ENCODE measurements at places on chromosomes 6 and 20. TPM values are rescaled to one million over a fixed set of nuclear protein-coding genes. Genes with fewer than 3 reads are reported as not detected.

DNA sequence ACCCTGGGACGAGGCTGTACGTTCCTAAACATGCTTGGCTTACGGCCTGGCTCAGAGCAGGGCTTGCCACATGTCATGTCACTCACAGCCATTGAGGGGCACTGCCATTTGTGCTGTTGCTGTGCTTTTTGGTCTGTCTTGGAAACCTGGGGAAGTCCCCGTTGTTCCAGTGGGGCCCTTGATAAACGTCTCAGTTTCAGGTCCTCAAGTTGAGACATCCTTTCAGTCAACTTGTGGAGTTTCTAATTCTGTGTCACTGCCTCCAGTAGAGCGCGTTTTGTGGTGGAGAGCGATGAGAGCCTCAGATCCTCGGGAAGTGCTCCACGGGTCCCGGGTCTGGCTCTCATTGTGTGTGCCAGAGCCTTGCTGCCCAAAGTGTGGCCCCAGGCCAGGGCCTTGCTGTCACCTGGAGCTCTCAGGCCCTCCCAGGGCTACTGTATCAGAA, 43.0 kb upstream of the CCR6 start:
- DNase-seq: no peak

GRCh38 chr6:42748203-42748898, 2.4 kb upstream of the TBCC start:
- DNase-seq: no peak

Gene OPN5
- total RNA-seq: not detected

Gene FAM162B
- total RNA-seq: 0.26 TPM

GRCh38 chr6:98944598-98945081, 3.1 kb downstream of the FBXL4 start:
- peak; percentile 20 for DNase-seq

- peak; percentile 84 for DNase-seq
Observed at GRCh38 chr20:40477805-40478204, 211.2 kb downstream of the MAFB start.

DNA sequence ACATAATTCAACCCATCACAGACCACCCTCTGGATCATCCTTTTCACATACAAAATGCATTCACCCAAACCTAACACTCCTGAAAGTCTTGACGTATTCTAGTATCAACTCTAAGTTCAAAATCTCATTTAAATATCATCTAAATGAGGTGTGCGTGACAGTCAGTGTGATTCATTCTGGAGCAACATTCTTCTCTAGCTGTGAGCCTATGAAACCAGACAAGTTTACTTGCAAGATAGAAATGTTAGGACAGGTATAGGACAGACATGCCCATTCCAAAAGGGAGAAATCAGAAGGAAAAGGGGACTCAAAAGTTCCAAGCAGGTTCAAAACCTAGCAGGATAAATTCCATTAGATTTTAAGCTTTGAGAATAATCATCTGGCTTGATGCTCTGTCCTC, 329.7 kb downstream of the CD83 start:
- no peak for DNase-seq

DNA sequence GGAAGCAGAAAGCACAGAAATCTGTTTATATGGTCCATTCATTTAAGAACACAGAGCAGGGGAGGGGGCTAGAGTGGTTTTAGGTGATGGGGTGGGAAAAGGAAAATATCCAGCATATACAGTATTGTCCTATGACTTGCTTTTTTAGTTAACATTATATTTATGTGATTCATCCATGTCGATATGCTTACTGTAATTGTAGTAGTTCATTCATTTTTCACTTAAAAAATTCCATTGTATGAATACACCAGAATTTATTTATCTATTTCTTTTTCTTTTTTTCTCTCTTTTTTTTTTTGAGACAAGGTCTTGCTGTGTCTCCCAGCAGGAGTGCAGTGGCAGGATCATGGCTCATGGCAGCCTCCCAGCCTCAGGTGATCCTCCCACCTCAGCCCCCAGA, 9.6 kb upstream of the PRIM2 start:
- DNase-seq: no peak

- DNase-seq: peak; percentile 96
Observed at GRCh38 chr6:6749702-6750491, 161.4 kb downstream of the LY86 start.

DNA sequence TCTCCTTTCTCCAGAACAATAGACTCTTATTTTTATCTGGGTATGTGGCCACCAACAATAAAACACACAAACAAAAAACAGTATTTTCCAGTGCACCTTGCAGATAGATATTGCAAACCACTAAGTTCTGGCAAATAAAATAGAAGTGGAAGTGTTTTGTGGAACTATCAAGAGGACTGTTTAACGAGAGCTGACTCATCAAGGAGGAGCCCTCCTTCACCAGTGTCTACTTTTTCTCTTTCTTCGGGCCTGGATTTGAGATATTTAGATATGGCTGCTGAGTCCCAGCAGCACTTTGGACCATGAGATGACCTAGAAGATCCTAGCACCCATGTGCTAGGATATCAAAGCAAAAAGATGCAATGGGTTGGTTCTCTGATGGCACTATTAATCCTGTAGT, 154.7 kb downstream of the AIG1 start:
- DNase-seq: no peak

- no peak for DNase-seq
Observed at GRCh38 chr6:148317739-148318138, 24.9 kb upstream of the SASH1 start.

DNA sequence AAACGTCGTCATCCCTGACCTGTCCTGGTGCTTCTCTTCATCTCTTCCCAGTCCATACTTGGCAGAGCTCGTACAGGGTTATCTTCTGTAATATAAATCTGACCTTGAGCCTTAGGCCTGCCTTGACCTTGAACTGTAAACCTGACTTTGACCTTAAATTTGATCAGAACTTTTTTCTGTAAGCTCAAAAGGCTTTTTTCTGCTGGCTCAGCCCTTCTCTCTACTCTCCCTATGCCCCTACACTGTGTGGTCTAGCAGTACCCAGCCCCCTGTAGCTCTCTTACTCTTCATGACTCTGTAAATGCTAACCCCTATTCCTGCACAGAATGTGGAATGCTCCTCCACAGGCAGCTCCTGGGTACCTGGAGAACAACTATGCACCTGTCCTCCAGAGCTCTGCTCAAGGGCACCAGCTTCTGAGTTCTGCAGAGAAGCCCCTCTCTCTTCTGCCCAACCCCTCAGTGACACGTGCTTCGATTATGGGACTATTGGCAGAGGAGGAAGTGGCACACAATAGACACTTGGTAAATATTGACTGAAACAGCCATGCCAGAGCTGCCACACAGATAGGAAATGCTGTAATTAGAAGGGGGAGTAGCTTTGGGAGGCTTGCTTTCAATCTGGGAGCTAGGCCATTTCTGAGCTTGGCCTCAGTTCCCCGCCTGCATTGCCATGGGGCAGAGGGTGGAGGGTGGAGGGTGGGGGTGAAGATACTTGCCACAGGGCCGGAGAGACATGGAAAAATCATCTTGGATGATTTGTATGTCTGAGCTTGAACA, 15.4 kb downstream of the SNPH start:
- DNase-seq: no peak

Gene TMEM217
- total RNA-seq: 0.36 TPM

Gene HLA-G
- not detected for total RNA-seq

Gene TFAP2D
- not detected for total RNA-seq

Gene TNFRSF6B
- total RNA-seq: not detected

GRCh38 chr6:45710304-45710821, 305.3 kb downstream of the CLIC5 start:
- no peak for DNase-seq

- DNase-seq: peak; percentile 50
Observed at GRCh38 chr20:44911264-44911921, 1.5 kb downstream of the PABPC1L start.

Gene SMOC2
- total RNA-seq: 1.7 TPM

GRCh38 chr20:59820204-59821041, 113.0 kb downstream of the SYCP2 start:
- DNase-seq: no peak

DNA sequence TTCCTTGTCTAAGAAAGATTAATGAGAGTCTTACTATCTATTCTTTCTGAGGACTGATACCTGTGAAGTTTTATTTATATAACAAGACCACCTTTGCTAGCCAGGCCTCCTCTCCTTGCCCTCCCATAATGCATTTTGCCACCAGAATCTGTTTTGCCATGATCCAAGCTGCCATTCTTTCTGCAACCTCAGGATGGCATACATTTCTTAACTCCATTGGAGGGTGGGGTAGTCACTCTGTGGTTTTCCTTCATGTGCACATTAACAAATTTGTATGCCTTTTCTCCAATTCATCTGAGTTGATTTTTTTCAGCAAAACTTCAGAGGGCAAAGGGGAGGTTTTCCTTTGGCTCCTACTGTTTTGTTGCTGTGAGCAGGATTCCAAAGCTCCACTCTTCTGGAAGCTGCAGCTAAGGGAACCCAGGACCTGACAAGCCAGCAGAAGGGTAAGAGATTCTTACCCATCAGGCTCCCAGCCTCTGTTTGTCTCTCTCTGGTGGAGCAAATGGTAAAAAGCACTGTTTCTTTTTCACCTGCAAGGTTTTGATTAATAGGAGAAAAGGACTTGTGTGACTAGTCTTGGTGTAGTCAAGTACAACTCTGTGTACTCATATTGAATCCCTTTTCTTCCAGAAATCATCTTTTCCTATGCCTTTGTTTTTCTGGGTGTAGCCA, 26.2 kb upstream of the ENPP4 start:
- DNase-seq: no peak

Gene RAD21L1
- total RNA-seq: 0.10 TPM

DNA sequence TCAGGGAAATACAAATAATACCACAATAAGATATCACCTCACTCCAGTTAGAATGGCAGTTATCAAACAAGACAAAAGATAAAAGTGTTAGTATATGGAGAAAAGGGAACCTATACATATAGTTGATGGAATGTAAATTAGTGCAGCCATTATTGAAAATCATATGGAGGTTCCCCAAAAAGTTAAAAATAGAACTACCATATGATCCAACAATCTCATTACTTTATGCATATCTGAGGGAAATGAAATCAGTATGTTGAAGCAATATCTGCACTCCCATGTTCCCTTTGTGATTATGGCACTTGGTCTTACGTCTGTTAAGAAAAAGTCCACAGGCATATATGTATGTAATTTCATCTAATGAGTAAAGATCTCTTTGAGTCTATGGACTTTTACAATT, 96.9 kb downstream of the STXBP5 start:
- no peak for DNase-seq

Gene RPRD1B
- 9.3 TPM for total RNA-seq

GRCh38 chr20:21396599-21397340, 556 bp downstream of the NKX2-4 start:
- peak; percentile 10 for DNase-seq

All from MG63 (cell line).